ENCODE measurements at places on chromosomes 5 and 9. TPM values are rescaled to one million over a fixed set of nuclear protein-coding genes. Genes with fewer than 3 reads are reported as not detected.

DNA sequence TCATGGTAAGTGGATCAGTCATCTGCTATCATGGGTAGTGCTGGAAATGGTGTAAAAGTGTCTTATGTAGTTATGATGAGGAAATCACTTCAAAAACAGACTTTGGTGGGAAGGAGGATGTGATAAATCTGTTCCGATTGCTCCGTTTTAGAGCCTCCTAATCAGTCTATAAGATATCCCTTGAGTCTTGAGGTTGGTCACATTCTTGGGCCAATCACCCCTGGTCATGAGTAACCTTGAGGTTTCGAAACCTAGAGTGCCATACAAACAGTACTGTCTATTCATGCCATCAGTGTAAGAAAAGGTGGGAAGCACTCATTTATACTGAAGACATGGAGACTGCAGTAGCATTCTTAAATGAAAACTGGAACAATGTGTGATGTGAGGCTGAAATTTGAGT is 45.8 kb downstream of the LRRTM2 start:
- no peak for DNase-seq

GRCh38 chr9:112559629-112560413 is 73.2 kb downstream of the KIAA1958 start:
- DNase-seq, result no peak

DNA sequence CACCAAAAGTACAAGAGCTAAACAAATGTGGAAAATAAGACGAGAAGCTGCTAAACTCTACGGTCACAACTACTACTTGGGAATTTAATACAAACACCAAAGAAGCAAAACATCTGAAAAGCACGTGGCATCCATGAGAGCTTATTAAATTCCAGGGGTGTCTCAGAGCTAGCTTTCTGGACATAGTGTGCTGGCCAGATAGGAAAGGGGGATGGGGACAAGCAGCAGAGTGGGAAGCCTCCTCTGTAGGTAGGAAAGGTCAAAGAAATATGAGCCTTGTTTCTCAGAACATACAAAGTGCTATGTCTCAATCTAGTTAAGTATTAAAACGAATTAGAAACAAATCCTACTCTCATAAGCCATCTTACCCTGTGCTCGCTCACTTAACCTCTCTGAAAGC is 51.3 kb upstream of the GOLPH3 start:
- DNase-seq, result no peak

The C5orf34 gene
- 3.2 TPM for total RNA-seq

DNA sequence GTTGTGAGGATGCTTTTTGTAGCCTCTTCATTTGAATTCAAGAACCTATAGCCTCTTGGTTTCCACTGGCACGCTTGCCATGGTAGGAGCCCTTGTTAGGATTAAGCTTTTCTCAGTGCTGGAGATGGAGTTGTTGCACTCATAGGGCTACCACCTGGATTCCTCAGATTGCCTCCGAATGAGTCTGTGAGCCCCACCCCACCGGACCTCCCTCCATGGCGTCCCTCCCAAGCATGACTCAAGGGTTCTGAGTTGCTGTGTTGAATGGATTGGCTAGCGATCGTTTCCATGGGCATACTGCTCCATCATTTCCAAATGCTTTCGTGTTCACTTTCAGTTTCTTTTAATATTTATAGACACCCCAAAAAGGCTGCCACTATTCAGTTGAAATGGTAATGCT is 69.9 kb downstream of the DAPK1 start:
- DNase-seq, result no peak

The LVRN gene
- 0.49 TPM for total RNA-seq

DNA sequence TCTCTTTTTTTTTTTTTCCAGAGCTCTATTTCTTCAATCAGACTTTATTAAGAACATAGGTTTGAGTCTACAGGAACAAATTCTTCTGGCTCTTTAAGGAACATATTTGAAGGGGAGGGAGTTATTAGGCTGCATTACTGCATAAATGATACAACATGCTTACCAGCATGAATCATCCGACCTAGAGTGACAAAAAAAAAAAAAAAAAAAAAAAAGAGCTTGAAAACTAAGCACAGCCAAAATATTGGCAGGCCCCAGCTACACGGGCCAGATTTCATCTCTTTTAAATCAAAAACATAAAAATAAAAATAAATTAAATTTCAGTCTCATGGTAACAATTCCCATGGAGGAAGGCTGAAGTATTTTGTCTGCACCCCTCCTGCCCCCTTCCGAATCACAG is 26.3 kb downstream of the MSX2 start:
- no peak for DNase-seq

DNA sequence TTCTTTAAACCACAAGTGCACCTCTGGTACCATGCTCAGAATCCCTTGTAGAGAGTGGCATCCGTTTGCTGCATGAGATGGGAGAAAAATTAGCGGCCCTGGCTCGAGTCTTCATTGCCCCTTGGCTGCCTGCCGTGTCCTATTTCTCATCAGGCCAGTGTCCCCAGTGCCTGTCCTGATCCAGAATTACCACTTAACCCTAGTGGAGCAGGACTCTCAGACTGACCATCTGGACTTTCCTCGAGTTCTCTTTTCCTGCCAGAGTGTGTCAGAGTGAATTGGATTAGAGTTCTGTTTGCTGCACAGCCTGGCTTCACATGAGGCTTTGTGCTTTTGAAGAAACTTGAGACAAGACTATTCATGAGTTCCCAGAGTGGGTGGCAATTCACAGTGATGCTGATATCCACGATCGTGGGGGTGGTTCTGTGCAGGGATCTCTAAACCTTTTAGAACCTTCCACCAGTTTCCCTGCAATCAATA is 92.6 kb downstream of the C9orf152 start:
- no peak for DNase-seq

- no peak for DNase-seq
These were observed 18.1 kb upstream of the RNF145 start for GRCh38 chr5:159227452-159227851.

GRCh38 chr5:98433673-98434072 is 339.8 kb upstream of the RGMB start:
- DNase-seq, result no peak

- DNase-seq, result no peak
These were observed 5.1 kb upstream of the AHRR start for GRCh38 chr5:316210-317085.

DNA sequence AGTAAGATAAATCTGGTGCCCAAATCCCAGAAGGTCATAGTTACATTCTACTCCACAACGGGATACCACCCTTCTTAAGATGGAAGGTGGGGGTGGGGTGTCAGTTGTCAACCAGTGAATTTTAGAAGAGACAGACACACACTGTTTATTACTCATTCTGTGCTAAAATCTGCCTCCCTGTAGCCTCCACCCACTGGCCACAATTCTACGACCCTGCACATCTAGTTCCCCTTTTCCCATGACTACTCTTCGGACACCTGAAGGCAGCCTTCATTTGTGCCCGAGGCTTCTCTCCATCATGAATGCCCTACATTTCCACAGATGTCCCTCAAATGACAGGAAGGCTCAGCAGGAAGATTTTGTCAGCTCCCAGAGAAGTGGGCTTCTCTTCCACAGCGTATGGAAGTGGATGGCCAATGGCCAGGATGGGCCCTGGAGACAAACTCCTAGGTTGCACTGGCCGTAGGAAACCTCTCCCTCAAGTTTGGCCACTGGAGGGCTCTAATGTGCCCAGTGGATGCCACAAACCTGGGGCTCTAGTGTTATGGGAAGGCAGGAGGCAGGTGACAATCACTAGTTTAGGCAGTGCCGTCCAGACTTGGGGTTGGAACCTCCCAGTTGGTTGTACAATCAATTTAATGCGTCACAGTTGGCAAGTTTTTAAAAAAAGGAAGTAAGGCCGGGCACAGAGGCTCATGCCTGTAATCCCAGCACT is 46.6 kb downstream of the PTPN3 start:
- no peak for DNase-seq

- no peak for DNase-seq
These were observed 102.5 kb downstream of the SPRY4 start for GRCh38 chr5:142222225-142222865.

DNA sequence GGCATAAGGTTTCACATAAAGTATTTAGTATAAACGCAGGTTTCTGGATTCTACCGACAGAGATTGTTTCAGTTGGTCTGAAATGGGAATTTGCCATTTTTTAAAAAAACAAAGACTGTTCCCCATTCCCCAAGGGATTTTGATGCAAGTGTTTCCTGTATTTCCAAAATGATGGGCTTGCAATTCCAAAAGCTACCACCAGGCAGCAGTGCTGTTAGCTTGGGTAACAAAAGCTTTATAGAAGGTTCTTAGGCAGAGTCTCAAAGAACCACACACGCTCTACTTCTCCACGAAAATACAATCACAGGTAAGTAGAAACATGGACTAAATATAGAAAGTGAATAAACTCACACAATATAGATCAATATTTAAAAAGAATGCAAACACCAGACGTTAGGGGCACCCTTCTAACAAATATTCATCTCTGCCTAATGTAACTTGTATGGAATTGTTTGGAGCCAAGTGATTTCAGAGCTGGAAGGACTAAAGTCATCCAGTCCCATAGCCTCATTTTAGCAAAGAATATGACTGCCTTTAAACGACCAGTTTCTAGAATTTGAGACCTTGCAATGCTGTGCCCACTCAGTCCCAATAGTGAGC is 154.3 kb downstream of the SPOCK1 start:
- peak; percentile 46 for DNase-seq

DNA sequence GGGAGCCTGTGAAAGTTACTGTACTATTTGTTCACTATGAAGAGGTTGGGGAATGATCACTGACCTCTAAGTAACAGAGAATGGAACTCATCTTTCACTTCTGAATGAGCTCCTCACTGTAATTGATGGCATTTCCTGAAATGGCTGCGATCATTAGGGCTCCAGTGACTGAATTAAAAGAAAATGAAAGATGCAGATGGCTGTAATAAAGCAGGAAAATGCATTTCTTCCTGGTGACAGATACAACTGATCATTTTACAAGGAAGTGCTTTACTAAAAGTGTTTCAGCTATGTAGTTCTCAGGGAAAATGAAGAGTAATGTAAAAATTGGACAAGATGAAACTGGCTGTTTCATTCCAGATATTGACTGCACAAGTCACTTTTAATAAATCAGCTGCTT is 1200.6 kb upstream of the NUDT12 start:
- DNase-seq, result no peak

DNA sequence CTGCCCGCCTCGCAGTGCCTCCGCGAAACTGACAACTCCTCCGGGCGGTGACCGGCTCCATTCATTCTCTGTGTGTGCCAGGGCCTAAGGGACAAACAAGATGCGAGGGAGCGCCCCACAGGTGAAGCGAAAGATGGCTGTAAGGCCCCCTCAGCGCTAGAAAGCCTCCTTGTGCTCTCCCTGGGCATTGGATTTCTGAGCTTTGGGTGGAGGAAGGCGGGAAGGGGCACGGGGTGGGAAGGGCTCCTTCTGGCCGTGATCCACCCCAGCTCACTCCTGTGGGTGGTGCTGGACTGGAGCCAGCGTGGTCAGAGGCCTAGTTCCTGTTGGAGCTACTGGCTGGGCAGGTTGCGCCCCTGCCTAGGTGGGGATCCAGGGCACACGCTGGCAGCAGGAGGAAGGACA is 943 bp downstream of the GALNT12 start:
- peak; percentile 82 for DNase-seq

DNA sequence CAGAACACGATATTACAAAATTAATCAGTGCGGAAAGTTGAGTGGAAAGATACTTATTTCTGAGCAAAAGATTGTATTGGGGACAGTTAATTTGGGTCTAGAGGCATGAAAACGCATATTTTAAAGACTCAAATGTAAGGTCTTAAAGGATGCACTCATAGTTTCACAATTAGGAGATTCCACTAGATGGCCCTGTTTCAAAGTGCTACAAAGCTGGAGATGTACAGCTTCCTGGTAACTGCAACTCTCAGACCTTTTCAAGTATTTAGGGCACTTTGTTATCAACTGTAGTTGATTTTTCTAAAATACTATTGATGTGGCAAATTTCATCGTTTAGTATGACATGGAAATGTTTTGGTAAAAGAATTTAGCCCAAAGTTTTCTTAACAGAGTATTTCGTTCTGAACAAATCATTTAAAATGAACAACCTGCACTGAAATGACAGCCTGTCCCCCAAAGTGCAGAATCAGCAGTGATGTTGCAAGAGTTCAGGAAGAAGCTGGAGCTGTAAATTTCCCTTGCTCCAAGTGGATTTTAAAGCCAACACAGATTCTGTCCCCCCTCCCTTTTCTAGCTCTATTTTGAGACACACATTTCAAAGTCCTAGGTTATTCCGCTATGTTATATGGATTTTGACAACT is 16.2 kb upstream of the NDUFB6 start:
- DNase-seq, result no peak

The CD74 gene
- total RNA-seq, result 1,068 TPM

DNA sequence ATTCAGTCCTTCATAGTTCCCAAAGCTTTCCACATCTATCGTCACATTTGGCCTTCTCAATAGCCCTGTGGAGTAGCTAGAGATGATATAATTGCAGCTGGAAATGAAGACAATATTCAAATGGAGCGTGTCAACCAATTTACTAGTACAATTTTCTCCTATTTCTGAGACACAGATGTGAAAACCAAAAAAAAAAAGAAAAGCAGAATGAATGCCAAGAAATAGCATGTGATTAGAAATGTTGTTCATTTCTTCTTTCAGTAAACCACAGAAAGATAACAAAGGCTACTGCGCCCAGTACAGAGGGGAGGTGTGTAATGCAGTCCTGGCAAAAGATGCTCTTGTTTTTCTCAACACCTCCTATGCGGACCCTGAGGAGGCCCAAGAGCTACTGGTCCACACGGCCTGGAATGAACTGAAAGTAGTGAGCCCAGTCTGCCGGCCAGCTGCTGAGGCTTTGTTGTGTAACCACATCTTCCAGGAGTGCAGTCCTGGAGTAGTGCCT is 99.0 kb downstream of the MUSK start:
- no peak for DNase-seq

DNA sequence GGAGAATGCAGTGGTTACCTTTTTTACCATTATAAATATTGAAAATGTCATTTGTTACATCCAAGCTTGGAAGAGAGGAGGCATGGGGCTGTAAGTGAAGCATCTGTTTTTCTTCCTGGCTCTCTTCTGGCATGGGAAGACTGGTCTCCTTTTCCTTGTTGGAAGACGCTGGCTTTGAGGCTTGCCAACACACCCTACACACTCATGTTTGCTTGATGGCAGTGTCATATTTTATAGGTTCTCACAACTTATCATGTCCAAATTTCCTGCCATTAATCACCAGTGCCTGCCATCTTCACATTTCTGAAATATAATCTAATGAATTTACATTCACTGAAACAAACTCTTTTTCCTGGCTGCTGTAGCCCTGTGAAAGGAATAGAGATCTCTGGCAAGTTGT is 252.9 kb downstream of the MAN2A1 start:
- DNase-seq, result no peak

DNA sequence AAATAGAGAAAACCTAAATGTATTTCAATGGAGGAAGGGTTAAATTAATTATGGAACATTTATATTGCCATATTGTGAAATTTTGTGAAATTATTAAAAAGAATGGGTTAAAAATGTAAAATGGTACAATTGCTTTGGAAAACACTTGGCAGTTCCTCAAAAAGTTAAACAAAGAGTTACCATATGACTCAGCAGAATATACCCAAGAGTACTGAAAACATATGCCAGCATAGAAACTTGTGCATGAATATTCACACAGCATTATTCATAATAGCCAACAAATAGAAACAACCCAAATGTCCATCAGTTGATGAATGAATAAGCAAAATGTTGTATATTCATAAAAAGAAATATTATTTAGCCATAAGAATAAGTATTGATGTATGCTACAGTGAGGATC is 181.0 kb upstream of the MAST4 start:
- DNase-seq, result no peak

The PDLIM7 gene
- total RNA-seq, result 218 TPM

GRCh38 chr9:36036253-36036779 is 397 bp upstream of the RECK start:
- no peak for DNase-seq

The MLLT3 gene
- total RNA-seq, result 26.8 TPM

- no peak for DNase-seq
These were observed 9.1 kb downstream of the ZCCHC9 start for GRCh38 chr5:81310402-81311063.
